ENCODE measurements at places on chromosomes 1 and 21.

DNA sequence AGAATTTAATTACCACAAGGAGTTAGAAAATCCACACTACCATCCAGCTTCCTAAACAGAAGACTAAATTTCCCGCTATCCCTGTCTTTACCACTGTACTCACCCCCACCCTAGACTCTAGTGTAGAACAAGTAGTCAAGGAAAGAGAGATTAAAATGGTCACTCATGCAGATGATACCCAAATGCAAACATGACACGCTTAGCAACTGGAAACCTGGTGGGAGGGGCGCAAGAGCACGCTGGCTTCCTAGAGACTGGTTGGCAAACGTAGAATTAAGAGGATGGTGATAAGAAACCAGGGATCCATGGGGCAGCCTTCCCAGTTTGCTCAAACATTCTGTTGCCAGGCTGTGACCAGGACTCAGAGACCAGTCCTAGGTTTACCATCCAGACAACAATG is 9.9 kb upstream of the LDLRAD1 start:
- no peak for DNase-seq

GRCh38 chr21:43599728-43600127 is 59.6 kb downstream of the HSF2BP start:
- no peak for DNase-seq

GRCh38 chr21:46012154-46012553 is 30.6 kb downstream of the COL6A1 start:
- no peak for DNase-seq

DNA sequence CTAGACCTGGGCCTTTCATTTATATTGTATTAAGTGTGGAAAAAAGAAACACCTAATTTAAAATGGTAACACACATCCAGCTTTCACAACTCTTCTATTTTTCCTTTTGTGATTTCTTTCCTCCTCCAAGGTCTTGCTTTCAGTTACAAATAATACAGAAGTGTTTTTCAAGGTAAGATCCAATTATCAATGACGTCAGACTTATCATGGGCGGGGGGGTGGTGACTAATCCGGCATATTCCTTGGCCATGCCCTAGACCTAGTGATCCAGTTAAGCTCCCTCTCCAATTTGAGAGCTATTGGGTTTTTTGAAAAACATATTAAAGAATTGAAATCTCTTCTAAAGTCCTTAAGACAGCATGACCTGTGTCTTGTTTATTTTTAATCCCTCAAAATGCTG is 669.9 kb upstream of the NR5A2 start:
- DNase-seq: no peak

DNA sequence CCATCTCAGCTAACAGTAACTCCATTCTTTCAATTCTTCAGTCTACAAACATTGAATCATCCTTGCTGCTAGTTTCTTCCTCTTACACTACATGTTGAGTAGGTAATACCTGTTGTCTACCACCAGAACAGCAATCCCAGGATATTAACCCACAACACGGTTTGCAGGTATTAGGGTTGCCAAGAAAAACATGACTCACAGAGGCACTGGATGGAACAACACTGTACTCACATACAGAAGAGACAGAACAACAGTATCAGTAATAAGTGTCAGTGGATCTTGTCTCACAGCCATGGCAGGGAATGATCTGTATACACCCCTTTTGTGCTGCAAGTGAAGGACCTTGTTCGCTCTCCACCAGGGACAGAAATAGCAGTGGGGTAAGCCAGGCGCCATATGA is 212.1 kb downstream of the GPR52 start:
- no peak for DNase-seq
